Activated CD8-positive, alpha-beta memory T cell treated with anti-CD3 and anti-CD28 coated beads for 4 hours (primary cell): ENCODE measurements at places on chromosomes 1 and 21.

- DNase-seq: peak; percentile 4
These were observed 253.5 kb downstream of the AKT3 start for GRCh38 chr1:243596431-243597062.

GRCh38 chr1:226625326-226625725 is 76.8 kb downstream of the STUM start:
- DNase-seq: no peak

GRCh38 chr1:59919746-59920145 is 6.8 kb downstream of the CYP2J2 start:
- no peak for DNase-seq

- DNase-seq: no peak
These were observed 28.3 kb upstream of the BTG2 start for GRCh38 chr1:203276916-203277545.

DNA sequence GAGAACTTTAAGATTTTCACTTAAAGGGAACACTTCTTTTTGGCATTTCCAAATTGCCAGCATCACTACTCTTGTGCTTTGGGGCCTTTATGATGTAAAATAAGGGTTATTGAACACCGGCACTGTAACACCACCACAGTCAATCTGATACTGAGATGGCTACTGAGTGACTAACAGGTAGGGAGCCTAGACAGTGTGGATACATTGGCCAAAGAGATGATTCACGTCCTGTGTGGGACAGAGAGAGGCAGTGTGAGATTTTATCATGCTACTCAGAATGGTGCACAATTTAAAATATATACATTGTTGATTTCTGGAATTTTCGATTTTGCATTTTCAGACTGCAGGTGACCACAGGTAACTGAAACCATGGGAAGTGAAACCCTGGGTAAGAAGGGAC is 261.6 kb downstream of the SPATA17 start:
- no peak for DNase-seq

GRCh38 chr1:229886636-229887035 is 180.4 kb upstream of the GALNT2 start:
- no peak for DNase-seq

DNA sequence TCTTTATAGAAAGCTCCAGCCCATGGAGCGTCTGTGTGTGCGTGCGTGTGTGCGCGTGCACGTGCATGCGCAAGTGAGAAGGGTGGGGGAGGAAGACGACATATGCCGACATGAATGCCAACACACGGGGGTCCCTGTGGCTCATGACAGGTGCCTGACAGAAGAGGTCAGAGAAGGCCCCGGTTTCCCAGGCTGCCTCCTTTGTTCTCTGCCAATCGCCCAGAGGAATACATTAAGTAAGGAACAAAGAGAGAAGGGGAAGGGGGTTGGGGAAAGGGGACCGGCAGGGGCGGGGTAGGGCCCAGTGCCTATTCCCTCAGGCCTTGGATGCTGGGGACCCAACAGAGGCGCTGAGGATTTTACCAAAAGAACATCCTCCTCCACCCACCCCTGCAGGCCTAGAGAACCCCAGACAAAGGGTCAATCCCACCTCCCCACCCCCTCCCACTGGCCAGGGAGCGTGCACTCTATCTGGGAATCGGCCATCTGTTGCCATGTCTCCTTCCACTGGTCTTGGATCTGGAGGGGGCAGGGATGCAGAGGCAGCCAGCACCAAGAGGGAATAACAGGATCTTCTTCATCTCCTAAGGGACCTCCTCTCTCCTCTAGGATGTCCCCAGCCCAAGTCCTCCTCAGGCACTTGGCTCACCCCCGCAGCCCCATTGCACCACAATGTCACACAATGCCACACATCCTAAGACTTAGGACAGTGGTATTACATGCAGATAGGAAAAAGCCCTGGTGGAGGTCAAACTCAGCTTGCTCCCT is 39.4 kb downstream of the PIK3C2B start:
- no peak for DNase-seq

DNA sequence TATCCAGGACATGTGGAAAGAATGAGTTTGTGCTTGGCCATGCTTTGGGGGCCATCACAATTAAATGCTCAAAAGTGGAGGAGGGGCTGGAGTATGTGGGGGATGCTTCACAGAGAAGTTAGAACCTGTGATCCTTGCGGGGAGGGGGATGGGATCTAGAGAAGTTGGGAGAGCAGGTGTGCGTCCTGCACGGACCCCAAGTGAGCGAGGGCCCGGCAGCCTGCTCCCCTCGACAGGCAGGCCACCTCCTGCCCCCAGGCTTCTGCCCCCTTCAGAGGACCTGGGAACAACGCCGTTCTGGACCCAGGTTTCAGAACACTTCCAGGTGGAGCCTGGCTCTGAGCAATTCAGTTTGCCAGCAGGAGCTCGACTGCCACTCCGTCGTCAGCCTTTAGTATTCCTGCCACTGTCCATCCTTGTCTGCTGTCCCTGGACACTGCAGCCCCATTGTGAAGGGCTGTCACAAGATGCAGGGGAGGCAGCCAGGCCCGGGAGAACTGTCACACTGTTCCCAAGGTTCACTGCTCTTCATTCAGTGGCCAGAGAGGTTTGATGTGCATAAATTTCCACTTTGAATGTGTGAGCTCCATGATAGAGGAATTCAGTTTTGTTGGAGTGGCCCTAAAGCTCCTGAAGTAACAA is 112.2 kb downstream of the DHRS3 start:
- no peak for DNase-seq

GRCh38 chr1:55870106-55870505 is 654.9 kb upstream of the USP24 start:
- DNase-seq: no peak

DNA sequence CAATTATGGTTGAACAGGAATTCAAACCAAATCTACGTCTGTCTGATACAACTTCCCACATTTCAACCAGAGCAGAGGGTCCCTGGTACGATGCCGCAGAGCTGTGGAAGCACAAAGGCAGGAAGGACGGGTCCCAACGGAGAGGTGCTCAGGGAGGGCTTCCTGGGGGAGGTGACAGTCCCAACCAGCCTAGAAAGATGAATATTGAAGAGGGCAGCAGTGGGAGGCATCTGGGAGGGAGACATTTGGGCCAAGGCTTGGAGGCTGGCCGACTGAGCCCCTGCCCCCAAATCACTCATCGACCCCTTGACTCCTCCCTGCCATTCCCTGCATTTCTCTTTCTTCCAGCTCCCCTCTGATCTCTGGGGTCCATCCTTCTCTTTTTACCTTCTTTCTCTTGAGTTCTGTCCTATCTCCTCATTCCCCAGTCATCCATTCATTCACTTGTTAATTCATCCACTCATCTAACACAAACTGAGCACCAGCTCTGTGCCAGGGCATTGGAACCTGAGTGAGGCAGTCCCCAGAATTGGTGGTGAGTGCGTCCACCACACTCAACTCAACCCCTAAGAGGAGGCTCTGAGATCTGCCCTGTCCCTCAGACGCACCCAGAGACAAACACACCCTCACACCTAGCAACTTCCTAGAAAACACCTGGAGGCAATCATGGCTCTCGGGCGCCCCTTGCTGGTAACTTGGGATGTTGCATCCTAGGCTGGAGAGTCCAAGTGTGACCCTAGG is 13.2 kb upstream of the CELA3B start:
- DNase-seq: peak; percentile 68

GRCh38 chr21:28636752-28637691 is 355.7 kb downstream of the LTN1 start:
- DNase-seq: no peak

- DNase-seq: no peak
These were observed 123.1 kb upstream of the RUNX1 start for GRCh38 chr21:35172231-35172630.

- DNase-seq: no peak
These were observed 80.7 kb upstream of the DUSP10 start for GRCh38 chr1:221822591-221822990.

DNA sequence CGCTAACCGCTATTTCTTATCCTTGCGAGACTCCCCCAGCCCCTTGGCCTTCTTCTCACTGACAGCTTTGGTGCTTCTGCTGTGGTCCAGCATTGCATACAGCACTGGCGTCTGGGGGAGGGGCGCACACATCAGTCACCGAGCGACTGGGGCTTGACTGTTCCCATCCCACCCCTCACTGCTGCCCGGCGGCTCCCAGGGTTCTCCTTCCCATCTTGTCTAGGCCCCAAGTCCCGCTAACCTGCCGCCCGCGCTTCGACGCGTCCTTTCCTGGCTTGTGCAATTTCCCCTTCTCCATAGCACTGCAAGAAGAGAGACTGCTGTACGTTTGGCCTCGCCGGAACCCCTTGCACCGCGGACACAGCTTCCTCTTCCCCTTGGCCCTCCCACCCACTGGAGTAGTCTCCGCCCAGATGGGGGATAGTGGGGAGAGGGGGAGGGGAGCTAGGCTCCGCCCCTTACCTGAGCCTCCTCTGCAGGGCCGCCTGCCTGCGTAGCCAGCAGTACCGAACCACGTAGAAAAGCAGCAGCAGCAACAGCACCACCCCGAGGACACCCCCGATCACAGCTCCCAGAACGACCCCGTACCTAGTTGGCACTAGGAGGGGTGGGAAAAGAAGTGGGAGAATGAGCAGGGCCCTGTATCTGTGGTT is 3.8 kb downstream of the MPZ start:
- peak; percentile 69 for DNase-seq

GRCh38 chr1:61904354-61904753 is 162.1 kb downstream of the PATJ start:
- DNase-seq: no peak
